ENCODE measurements at places on chromosomes 5 and 9.

GRCh38 chr9:88322906-88323566, 65.2 kb upstream of the SPIN1 start:
- peak; percentile 39 for DNase-seq

DNA sequence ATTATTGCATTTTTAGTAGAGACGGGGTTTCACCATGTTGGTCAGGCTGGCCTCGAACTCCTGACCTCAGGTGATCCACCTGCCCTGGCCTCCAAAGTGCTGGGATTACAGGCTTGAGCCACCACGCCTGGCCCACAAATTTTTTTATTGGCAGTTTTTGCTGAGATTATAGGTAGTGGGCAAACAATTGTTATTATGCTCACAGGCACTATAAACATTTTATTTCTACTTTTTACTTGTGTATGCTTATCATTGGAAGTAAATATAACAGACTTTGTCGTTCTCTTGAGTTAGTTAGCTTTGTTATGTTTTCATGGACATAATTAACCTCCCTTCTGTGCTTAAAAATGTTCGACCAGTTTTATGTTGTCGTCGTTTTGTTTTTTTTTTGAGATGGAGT, 23.9 kb downstream of the UGCG start:
- DNase-seq: no peak

DNA sequence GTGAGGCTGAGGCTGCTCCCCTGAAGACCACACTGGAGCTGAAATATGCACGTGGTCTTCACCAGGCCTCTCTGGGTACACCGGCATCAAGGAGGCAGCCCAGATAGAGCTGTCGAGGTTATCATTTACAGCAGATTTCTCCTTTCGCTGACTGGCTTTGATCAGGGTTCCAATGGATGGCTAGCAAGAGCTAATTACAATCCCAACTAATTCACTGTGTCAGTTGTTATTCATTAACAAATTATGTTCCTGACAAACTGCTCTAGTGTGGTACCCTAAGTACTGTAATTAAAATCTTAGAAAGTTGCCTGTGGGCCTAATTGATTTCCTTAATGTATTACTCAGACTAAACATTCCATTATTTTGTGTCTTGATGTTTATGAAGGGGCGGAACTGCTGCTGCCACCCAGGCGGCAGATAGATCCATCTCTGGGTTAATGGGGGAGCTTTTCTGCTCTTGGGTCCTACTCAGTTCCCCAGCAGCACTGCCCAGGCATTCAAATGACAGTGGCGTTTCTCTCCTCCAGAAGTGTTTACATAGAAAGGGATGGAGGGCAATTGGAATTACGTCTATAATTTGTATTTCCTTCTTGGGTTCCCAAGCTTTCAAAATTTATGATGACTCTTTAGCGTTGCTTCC, 71.7 kb upstream of the RAD23B start:
- no peak for DNase-seq

DNA sequence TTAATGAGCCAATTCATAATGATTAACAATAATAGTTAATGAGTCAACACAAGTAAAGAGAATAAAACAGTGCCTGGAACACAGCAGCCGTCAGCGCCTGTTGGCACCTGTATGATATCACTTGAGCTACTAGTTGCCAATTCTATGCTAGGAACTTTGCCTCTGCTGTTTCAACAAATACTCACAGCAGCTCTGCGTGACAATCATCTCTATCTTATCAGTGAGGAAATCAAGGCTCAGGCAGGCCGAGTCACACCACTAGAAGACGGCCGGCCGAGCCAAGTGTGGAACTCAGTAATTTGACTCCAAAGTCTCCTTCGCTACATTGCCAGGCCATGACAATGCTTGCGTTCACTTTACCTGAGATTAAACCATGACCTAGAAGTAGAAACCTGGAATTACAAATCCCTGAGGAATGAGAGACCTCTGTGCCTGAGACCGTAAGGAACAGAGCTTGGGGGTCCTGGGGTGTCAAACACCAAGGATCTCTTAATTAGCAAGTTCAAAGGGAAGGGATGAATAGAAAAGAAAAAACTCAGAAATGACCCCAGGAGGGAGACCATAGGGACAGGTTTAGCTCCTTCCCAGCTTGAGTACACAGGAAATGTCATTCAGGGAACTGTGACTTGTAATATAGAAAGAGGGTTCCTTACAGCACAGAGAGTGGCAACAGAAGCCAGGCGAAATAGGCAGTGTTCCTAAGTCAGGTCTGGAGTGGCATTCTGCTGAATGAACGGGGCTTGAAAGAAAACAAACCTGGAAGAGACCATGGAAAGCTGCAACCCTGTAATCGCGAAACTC, 109.1 kb downstream of the SUSD1 start:
- no peak for DNase-seq

GRCh38 chr9:38690574-38690973, 29.4 kb downstream of the FAM240B start:
- no peak for DNase-seq

GRCh38 chr5:32501071-32502002, 56.8 kb upstream of the ZFR start:
- DNase-seq: no peak

DNA sequence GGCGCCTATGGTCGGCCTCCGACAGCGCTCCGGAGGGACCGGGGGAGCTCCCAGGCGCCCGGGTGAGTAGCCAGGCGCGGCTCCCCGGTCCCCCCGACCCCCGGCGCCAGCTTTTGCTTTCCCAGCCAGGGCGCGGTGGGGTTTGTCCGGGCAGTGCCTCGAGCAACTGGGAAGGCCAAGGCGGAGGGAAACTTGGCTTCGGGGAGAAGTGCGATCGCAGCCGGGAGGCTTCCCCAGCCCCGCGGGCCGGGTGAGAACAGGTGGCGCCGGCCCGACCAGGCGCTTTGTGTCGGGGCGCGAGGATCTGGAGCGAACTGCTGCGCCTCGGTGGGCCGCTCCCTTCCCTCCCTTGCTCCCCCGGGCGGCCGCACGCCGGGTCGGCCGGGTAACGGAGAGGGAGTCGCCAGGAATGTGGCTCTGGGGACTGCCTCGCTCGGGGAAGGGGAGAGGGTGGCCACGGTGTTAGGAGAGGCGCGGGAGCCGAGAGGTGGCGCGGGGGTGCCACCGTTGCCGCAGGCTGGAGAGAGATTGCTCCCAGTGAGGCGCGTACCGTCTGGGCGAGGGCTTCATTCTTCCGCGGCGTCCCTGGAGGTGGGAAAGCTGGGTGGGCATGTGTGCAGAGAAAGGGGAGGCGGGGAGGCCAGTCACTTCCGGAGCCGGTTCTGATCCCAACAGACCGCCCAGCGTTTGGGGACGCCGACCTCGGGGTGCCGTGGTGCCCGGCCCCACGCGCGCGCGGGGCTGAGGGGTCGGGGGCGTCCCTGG, 561 bp downstream of the DAPK1 start:
- DNase-seq: no peak

DNA sequence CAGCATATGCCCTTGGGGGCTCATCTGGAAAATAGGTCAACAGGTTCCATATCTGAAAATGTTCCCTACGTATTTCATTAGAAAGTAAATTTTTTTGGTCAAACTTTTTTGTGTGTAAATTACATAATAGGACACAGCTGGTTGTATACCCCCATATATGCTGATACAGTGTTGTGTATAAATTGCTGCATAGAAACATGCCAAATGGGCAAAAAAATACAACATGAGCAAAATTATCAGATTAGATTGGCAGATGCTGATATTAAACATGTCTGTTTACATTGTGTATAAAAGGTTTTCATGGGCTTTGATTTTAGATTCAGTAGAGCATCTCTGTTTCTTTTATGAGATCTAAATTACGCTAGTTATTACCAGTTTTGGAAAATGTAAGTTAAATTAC, 2223.0 kb downstream of the MAT2B start:
- no peak for DNase-seq

GRCh38 chr5:135861641-135862040, 27.2 kb downstream of the SLC25A48 start:
- DNase-seq: no peak

DNA sequence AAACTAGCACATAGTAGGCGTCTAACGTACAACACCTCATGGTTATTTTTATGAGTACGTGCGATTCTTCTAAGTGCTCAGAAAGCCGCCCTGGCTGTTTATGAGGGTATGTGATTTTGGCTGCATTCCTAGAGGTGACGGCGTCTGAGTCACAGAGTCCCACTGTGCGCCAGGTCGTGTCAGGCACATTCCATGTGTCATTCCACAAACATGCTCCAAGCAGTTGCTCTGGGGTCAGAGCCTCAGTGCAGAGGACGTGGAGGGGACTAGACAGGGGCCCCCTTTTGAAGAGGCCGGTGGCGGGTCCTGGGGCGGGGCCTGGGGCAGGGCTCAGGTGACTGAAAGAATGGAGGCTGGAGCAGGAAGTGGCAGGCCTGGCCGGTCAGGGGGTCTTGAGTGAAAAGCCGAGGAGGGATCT, 51.9 kb downstream of the NEK6 start:
- DNase-seq: no peak

DNA sequence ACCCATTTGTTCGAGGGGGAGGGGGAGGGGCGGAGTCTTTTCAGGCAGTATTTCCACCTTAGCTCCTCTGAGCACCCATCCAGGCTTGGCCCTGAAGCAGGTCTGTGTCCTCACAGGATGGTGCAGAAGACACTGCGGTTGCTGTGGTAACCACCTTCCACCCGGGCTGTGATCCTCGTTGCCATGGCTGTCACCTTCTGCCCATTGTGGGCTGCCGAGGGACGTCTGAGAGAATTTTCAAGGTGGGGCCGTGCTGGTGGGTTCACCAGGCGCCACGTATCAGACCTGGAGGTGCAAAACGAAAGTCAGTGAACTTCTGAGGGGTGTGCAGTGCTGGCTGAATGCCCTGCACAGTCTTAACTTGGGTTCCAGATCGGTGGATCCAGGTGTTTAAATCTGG, 26.7 kb downstream of the POLR1E start:
- DNase-seq: no peak

DNA sequence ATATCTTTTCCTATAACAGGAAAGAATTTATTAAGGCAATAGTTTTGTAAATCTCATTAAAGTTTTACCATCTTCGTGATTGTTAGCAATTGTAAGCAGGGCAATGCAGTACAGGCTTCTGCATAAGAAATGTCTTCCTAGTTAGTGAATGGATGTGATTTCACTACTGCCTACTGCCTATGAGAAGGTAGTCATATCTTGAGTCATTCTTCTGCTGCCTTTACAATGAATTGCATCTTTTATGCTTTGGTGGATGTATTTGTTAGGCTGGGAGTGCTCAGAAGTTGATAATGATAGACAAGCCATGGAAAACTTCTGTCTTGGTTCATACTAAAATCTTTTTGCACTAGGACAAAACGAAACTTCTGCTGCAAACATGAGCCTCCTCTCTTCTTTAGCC, 128.0 kb downstream of the ADAMTSL1 start:
- DNase-seq: no peak

All from NAMALWA (cell line).